Cardiac muscle cell (in vitro differentiated cells and primary cell): ENCODE measurements at places on chromosomes 1 and 21. TPM values are rescaled to one million over a fixed set of nuclear protein-coding genes. Genes with fewer than 3 reads are reported as not detected.

Gene SPRR2E
- polyA plus RNA-seq: not detected in 2 replicates

Gene CNR2
- not detected in 2 replicates for polyA plus RNA-seq

Gene S1PR1
- 58.1 and 59.1 TPM in 2 replicates for polyA plus RNA-seq

Gene LCE1E
- polyA plus RNA-seq: not detected in 2 replicates

Gene S100B
- 0.16 and 0.81 TPM in 2 replicates for polyA plus RNA-seq

Gene ADPRS
- 59.7 and 60.4 TPM in 2 replicates for polyA plus RNA-seq

Gene FBXO2
- 28.3 and 29.8 TPM in 2 replicates for polyA plus RNA-seq

Gene CD52
- polyA plus RNA-seq: 2.0 and 3.3 TPM in 2 replicates

Gene TACSTD2
- 0.05 TPM in 1 of 2 replicates, not detected in the other for polyA plus RNA-seq

Gene RGS13
- polyA plus RNA-seq: 2.0 and 4.8 TPM in 2 replicates

Gene OR2G6
- not detected in 2 replicates for polyA plus RNA-seq

Gene CASQ1
- 22.5 and 23.6 TPM in 2 replicates for polyA plus RNA-seq

Gene AVPR1B
- polyA plus RNA-seq: 0.10 TPM in 1 of 2 replicates, not detected in the other

Gene NADK
- polyA plus RNA-seq: 42.7 and 45.2 TPM in 2 replicates

Gene CRNN
- not detected in 2 replicates for polyA plus RNA-seq

Gene RIPK4
- 0.71 and 2.3 TPM in 2 replicates for polyA plus RNA-seq

Gene TAL1
- 0.32 and 0.55 TPM in 2 replicates for polyA plus RNA-seq

Gene SAMSN1
- 1.0 and 1.4 TPM in 2 replicates for polyA plus RNA-seq

Gene SLC22A15
- polyA plus RNA-seq: 2.3 and 2.4 TPM in 2 replicates

Gene NEK2
- 6.7 and 49.0 TPM in 2 replicates for polyA plus RNA-seq

Gene LCE2C
- polyA plus RNA-seq: not detected in 2 replicates

Gene SMIM34
- polyA plus RNA-seq: not detected in 2 replicates

Gene KMO
- polyA plus RNA-seq: 0.14 TPM in 1 of 2 replicates, not detected in the other

Gene SELL
- polyA plus RNA-seq: not detected in 2 replicates

Gene ATP1A1
- 665 and 1,094 TPM in 2 replicates for polyA plus RNA-seq

Gene ALPL
- 0.21 and 0.77 TPM in 2 replicates for polyA plus RNA-seq

Gene CA6
- not detected in 2 replicates for polyA plus RNA-seq

Gene B3GALT5
- polyA plus RNA-seq: 0.40 and 1.1 TPM in 2 replicates

Gene DCLRE1B
- polyA plus RNA-seq: 3.4 and 5.5 TPM in 2 replicates

Gene KIAA1614
- 1.1 and 2.2 TPM in 2 replicates for polyA plus RNA-seq

Gene RRP1
- 27.8 and 32.6 TPM in 2 replicates for polyA plus RNA-seq

Gene OR2L2
- polyA plus RNA-seq: 0.57 TPM in 1 of 2 replicates, not detected in the other

Gene IL20
- not detected in 2 replicates for polyA plus RNA-seq
